T-helper 2 cell treated with Interferon-gamma antibody and Interleukin-4, amounts not matched to agents 5 μg/mL and 100 μg/mL, for 36 hours (primary cell): ENCODE measurements at places on chromosomes 5 and 9.

GRCh38 chr9:126481862-126482261 is 131.9 kb upstream of the LMX1B start:
- no peak for DNase-seq

GRCh38 chr5:90640484-90641059 is 82.0 kb downstream of the ADGRV1 start:
- no peak for DNase-seq

DNA sequence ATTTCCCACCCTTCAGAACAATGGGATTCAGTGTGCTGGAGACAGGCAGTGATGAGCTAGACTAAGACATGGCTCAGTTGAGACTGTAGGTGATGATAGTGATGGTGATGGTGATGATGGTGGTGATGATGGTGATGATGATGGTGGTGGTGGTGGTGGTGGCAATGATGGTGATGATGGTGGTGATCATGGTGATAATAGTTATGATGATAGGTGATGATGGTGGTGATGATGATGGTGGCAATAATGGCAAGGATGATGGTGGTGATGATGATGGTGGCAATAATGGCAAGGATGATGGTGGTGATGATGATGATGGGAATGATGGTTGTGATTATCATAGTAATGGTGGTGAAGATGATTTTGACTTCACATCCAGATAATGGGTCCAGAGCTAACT is 176.7 kb downstream of the NXNL2 start:
- no peak for DNase-seq

GRCh38 chr9:23011669-23012068 is 565.0 kb downstream of the DMRTA1 start:
- no peak for DNase-seq

DNA sequence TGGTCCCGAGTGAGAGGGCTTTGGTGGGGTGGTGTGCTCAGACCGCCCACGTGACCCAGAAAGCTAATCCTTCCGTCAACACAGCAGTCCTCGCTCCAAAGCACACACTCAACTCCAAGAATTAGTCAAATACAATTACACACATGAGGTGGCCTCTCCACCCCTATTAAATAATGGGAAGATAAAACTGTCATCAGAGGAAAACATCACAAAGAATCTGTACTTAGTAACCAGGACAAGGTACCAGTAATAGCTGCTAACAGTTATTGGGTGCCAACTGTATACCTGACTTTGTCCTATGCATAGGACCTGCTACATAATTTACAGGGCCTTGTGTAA is 222.8 kb downstream of the HSPA4 start:
- no peak for DNase-seq

DNA sequence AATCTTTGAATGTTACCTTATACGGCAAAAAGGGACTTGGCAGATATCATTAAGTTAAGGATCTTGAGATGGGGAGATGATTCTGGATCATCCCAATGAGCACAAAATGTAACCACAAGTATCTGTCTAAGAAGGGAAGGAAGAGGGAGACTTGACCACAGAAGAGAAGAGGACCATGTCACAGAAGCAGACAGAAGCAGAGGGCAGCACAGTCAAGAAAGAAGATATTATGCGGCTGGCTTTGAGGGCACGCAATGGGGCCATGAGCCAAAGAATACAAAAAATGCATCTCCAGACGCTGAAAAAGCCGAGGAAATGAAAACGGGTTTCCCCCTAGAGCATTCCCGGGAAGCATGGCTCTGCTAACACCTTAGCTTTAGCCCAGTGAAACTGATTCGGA is 225.3 kb downstream of the NR2F1-AS1 start:
- DNase-seq = no peak

DNA sequence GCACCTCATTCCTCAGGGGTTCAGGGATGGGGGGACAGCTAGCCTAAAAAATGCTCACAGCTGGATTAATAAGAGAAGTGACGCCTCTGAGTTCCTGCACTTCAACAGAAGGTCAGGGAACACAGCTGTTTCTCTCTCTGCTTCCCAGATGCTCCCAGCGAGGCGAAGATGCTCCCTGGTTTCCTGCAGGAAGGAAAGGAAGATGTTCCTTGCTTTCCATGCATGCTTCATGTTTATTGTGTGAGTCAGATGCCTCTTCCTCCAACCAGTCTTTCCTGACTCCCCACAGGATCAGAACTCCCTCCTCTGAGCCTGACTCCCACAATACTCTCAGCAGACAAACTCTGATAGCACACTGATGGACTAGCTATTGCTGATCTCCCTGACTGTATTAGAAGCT is 71.9 kb downstream of the MFAP3 start:
- no peak for DNase-seq

GRCh38 chr5:116488356-116489041 is 86.1 kb downstream of the SEMA6A start:
- no peak for DNase-seq

GRCh38 chr9:127545196-127546124 is 66.6 kb upstream of the STXBP1 start:
- no peak for DNase-seq

DNA sequence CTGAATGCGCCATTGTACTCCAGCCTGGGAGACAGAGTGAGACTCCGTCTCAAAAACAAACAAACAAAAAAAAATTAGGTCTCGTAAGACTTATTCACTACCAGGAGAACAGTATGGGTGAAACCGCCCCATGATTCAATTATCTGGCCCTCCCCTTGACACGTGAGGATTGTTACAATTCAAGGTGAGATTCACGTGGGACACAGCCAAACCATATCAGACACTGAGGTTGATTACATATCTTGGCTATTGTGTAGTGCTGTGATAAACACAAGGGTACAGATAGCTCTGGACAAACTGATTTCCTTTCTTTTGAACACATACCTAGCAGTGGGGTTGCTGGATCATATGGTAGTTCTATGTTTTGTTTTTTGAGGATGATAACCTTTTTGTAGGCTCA is 42.4 kb upstream of the PWWP2A start:
- no peak for DNase-seq

- no peak for DNase-seq
Observed at GRCh38 chr5:83368319-83368718, 103.2 kb upstream of the VCAN start.

GRCh38 chr5:57094753-57095683 is 78.8 kb upstream of the GPBP1 start:
- no peak for DNase-seq

DNA sequence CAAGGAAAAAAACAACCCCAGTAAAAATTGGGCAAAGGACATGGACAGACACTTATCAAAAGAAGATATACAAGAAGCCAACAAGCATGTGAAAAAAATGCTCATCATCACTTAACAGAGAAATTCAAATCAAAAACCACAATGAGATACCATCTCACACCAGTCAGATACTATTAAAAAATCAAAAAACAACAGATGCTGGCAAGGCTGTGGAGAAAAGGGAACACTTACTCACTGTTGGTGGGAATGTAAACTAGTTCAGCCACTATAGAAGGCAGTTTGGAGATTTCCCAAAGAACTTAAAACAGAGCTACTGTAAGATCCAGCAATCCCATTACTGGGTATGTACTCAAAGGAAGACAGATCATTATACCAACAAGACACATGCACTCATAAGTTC is 157.4 kb downstream of the EDIL3 start:
- DNase-seq = no peak

DNA sequence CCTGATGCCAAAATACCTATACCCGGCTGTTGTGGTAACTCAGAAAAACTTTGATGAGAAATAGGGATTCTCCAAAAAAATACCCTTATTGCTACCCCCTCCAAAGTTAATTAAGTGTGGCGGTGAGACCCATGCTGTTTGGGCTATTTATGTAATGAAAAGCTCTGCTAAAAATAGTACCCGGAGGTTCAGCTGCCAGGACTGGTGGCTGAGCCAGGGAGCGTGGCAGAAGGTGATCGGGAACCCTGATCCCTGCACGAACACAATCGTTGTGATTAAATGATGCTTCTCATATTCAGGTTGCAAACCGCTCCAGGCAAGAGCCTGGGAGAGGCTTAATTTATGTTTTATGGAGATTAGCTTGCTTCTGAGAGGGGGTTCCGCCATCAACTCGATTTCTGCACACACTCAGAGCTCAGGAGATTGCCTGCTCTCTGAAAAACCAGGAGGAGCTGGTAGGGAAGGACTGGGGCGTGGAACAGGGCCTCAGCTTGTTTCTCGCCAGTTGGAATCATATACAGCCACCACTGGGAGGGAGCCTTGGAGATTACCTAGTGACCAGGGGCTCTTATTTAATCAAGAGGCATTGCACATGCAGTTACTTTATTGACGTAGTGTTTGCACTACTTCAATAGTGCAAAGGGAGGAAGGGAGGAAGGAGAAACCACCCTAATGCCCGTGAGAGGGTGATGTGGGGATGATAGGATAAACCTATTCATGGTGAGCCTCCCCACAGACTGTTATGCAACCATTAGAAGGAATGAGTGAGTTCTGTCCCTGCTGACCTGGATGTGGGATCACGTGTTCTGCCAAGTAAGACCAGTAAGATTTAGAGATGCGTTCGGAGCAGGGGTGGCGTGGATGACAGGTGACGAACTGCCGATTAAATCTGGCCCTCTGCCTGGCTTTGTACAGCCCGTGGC is 23.4 kb downstream of the HRH2 start:
- DNase-seq = no peak

- no peak for DNase-seq
Observed at GRCh38 chr9:36939214-36939613, 94.9 kb downstream of the PAX5 start.

GRCh38 chr9:78144008-78144381 is 91.9 kb upstream of the CEP78 start:
- no peak for DNase-seq

- DNase-seq = no peak
Observed at GRCh38 chr5:109681763-109682162, 8.0 kb upstream of the MAN2A1 start.

DNA sequence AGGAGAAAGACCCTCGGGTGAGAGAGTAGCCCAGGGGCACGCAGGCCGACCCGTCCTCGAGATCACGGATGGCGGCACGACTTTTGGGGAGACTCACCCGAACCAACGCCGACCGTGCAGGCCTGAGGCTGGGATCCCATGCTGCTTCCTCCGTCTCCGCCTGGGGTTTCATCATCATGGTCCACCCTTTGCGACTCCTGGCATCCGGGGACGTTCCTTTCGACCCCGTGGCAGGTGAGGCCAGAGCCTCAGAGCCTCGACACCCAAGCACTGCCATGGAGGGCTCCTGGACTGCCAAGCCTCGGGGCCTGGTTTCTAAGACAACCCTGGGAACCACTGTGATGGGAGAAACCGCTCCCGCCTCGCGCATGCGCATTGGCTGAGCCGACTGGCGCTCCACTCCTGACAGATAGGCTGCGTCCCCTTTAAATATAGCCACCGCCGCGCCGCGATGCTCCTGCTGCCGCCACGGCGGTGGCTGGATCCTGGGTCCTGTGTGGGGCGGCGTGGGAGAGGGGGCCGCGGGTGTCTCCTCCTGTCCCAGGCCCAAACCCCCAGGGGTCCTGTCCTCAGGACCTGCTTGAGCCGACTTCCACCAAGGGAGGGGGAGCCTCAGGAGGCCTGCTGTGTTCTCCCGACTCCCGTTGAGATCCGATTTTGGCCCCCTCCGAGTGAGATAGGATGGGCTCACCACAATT is 481.6 kb downstream of the SPATA31A7 start:
- DNase-seq = no peak

DNA sequence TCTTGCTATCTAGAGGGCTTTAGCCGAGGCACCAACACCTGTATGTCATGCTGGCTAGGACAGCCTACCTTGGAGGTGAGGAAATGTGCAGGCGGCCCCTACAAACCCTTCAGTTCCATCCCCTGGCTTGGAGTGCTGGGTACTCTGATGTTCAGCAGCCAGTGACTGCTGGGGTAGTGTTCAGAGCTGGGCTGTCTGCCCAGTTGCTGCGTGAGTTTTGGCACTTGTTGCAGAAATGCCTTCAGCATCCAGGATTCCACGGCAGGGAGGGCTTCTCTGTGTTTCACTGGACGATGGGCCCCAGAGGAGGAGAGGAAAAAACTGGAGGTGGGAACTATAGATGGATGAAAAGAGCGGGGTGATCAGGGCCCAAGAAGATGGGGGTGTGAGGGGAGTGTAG is 10.4 kb downstream of the SWI5 start:
- DNase-seq = no peak

DNA sequence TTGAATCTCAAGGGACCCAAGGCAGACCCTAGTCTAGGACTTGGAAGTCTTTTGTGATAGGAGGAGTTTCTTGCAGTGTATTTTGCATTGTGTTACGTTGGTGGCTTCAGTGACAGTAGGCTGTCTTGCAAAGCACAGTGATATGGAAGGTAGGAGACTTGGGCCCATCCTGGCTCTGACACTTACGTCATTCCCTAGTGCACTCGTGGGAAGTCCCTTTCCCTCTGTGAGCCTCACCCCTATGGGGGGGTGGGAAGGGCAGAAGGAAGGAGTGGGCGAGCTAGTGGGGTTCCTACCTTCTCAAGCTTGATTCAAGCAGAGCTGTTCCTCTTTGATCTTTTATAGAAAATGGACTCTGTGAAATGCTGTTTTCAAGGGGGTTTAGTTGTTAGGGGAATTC is 9.2 kb upstream of the TEX53 start:
- DNase-seq = no peak

DNA sequence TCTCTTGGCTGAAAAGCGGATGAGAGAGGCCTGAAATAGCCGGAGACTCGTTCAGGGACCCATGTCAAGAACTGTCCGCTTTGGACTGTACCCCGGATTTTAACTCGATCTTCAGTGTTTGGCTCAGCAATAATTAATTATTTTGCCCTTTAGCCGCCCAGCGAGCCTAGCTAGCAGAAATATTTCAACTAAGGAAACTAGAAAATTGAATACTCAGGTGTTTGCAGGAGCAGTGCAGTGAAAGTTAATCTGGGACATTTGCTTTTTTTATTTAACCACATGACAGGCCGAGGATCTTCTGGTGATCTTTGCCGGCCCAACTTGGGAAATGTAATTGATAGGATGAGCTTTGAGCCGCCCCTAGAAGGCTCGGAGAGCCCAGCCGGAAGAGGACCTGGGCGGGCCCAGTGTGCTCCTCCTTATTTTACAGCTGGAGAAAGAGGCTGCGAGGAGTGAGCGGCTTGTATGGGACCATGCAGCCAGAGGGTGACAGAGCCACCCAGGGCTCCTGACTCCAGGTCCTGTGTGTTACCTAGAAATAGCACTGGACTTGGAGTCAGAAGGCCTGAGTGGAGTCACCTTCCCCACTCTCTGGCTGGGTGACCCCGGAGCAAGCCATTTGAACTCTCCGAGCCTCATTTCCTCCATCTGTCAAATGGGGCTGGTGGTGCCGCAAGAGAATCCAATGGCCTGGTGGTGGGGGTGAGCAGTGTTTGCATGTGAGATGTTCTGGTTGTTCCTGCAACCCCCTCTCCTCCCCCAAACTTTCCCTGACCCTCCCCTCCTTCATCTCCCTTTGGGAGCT is 2.4 kb downstream of the PPARGC1B start:
- DNase-seq = no peak

DNA sequence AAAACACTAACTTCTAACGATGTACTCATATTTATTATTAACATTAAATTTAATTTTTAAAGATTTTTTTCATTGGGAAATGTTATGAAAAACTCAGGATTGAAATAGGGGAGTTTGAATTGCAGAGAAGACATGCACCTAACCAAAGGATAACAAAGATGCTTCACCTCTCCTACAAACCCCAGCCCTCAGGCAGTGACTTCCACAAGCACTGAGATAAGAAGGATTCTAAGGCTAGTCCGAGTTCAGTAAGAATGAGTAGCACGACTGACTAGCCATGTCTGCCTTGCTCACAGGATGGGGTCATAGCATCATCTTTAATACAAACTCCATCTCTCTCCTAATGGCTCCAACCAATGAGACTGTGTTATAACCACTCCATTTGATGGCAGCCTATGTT is 7.1 kb upstream of the OR5C1 start:
- no peak for DNase-seq
